ENCODE measurements at places on chromosomes 16 and 17.
A peak's percentile ranks its signal among the peaks of the same experiment; 100 is the strongest.

- no peak for DNase-seq
Measured at GRCh38 chr17:48483471-48484131, 47.2 kb downstream of the HOXB1 start.

DNA sequence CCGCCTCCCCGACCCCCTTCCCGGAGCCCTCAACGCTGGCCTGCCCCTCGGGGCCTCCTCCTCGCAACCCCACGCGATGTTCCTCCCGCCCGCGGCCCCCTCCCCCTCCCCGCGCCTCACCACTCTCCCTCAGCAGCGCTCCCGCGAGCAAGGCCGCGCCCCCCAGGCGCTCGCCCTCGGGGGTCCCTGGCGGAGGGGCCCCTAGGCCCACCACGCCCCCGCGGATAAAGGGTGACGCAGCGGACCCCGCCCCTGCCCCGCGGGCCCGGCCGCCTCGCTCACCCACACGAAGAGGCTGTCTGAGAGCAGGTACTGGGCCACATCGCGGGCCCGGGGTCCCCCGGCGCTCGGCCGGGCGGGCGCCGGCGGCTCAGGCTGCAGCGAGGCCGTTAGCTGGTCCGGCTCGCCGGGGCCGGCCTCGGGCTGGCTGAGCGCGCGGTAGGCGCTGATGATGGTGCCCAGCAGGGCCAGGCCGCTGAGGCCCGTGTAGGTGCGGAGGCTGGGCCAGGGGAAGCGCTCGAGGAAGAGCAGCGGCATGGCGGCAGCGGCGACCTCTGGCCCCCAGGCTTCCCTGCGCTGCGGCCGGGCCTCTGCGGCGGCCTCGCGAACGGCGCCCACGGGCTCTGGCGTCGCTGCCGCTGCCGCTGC is 430 bp downstream of the AMFR start:
- no peak for DNase-seq

GRCh38 chr17:60398227-60398959 is 6.5 kb upstream of the USP32 start:
- no peak for DNase-seq

DNA sequence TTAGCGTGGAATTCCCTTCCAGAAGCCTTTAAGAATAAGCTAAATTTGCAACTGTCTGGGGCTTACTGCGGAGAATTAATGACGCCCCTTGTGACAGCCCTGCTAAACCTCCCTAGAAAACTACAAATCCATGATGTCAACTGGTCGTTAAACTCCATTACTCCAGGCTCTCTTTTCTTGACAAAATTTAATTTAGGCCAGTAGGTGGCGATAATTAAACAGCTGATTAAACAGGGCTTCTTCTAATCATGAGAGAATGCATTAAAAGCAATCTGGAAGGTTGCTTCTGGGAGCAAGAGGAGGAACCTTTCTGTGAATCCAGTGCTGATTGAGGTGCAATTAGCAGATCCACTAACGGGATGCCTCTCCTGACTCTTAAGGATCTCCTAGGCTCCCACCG is 8.1 kb upstream of the NLRP1 start:
- peak; percentile 46 for DNase-seq

DNA sequence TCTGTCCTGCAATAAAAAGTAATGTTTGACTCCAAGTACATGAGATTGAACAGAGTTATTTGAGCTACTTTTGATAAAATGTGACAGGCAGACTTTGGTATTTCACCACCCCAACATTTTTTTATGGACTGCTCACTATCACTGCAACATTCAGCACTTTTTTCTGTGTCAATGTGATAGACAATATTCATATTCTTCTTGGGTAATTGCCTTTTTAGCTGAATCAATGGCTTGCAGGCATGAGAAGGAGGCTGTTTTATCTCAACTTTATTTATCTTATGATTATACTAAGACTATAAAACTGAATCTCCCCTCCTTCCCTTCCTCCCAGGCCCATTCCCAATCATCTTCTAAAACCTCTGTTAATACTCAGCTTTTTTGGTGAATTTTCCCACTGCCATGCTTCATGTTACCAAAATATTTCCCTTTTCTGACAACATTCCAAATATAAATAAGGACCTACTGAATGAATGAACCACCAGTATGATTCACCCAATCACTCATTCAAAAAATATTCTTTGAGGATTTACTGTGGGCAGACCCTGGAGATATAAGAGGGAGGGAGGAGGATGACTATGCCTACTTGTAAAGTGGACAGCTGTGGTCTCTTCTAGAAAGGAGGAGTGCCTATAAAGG is 67.6 kb downstream of the CDH13 start:
- no peak for DNase-seq

DNA sequence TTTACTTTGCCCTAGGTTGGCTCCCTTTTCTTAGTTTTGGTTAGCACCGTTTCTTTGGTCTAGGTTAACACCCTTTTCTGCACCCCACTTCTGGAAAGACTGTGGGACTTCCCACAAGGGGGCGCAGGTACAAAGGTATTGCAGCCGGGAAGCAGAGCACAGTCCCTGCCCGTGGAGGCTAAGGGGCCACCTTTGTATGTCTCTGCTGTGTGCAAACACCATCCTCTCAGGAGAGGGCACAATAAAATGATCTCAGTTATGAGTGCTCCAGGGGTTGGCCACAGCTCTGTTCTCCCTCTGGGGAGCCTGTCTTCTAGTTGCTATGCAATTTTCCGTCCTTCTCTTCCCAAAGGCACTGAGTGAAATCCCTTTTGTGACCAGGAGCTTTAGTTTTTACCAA is 28.4 kb upstream of the TMC5 start:
- peak; percentile 83 for DNase-seq

DNA sequence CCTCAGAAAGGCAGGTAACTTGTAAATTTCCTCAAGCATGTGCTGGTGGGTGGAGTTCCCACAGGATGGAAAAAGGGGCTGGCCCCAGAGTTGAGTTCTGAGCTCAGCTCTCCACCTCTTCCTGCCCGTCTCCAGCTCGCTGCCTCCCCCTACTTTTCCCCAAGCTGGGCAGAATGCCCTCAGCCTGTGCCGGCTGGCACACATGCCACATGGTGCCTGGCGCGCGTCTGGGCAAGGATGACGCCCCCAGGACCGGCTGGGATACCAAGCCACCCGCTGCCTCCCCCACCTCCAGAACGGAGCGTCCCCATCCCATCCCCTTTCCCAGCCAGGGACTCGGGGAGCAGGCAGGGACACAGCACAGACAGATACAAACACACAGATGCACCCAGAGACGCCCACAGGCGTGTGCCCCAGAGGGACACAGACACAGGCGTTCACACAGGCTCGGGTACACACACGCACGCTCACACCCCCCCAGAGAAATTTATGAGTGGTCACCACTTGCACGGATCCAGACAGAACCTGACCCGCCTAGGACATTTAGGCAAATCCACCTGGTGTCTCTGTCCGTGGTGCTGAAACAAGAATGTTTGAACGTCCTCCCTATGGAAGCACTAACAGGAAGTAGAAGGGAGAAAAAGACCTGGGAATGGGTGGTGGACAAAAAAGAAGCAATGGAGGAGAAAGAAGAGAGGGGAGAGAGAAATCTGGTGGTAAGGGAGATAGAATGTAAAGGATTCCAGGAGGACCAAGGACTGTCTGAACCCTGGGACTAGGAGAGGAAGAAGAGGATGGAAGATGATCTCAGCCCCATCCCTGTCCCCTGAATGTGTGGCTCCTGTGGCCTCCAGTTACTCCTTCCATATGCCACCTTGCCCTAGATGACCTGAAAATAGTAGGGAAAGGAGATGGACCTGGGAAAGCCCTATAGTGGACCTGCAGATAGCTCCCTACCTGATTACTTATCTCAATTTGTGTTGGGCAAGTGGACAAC is 15.5 kb downstream of the NEUROD2 start:
- peak; percentile 66 for DNase-seq

GRCh38 chr17:6021011-6021400 is 49.2 kb upstream of the WSCD1 start:
- DNase-seq, result no peak

GRCh38 chr16:89099905-89100304 is 6.3 kb downstream of the ACSF3 start:
- DNase-seq, result no peak

- DNase-seq, result no peak
Measured at GRCh38 chr17:43070872-43071271, 45.8 kb downstream of the RND2 start.

GRCh38 chr16:78900044-78900811 is 700.3 kb downstream of the MAF start:
- no peak for DNase-seq

- no peak for DNase-seq
Measured at GRCh38 chr16:66511602-66512271, 38.2 kb downstream of the TK2 start.

GRCh38 chr17:53313746-53314145 is 509.0 kb upstream of the KIF2B start:
- no peak for DNase-seq

DNA sequence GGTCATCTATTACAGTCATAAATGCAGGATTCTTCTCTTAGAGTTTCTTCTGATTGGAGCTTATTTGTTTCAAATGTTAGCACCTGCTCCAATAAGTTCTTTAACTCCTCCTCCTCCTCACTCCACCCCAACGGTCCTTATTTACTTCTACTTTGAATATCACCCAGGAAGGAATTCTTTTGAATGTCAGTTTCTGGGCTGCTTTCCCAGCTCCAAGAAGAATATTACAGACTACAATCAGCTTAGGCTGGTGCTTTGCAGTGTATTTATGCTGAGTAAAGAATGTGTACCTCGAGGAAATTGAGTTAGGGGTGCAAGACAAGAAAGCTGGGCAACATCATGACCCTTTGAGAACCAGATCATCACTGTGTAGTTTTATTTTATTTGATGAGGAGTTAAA is 30.8 kb downstream of the MAP3K3 start:
- no peak for DNase-seq
